Activated naive CD4-positive, alpha-beta T cell treated with anti-CD3 and anti-CD28 coated beads for 36 hours (primary cell): ENCODE measurements at places on chromosomes 4 and X. TPM values are rescaled to one million over a fixed set of nuclear protein-coding genes. Genes with fewer than 3 reads are reported as not detected.

DNA sequence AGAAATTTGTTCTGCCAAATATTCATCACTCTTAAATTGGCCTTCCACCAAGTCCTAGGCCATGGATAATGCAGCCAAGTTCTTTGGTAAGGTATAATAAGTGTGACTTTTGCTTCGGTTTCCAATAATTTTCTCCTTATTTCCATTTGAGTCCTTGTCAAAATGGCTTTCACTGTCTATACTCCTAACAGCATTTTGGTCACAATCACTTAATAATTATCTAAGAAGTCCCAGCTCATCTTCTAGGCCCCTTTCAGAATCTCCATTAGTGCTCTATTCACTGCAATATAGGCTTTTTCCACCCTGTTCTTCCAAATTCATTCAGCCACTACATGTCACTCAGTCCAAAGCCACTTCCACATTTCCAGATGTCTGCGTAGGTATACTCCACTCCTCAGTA lies 51.0 kb upstream of the SPIN4 start:
- no peak for DNase-seq

DNA sequence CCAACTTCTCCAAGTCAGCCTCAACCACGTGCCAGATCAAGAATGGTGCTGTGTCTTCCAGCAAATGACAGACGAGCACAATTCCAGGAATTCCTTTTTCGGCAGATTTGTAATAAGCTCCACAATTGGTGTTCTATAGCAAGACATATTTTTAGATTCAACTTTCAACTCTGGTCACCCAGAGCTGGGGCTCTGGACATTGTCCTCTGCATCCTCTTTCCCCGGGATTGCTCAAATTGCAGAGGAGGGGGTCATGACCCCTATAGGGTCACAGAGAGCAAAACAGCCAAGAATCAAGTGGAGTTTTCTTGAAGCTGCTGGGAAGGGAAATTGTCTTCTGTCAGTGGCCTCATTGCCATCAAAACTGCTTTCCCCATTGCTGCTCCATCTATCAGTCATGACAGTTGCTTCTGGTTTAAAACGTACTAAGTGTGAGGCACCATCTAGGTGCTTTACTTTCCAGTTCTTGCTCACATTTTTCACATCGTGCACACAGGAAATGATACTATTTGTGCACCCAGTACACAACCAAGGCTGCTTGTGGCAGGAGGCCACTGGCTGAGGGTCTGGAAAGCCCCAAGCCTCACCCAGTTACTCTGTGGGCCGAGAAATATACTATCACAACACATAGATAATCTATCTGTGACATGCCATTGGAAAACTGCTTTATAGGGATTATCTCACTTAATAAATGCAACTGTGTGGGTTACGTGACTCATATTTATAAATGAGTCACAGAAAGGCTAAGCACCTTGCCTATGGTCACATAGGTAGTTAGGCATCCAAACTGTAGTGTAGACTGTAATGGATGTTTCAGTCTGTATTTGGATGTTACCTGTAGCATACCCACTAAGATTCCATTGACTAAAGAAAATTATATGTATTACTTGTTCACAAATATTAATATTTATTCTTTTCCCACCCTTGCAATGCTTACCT lies 91.7 kb upstream of the PHOX2B start:
- no peak for DNase-seq

- no peak for DNase-seq
Measured at GRCh38 chr4:127309369-127310102, 323.2 kb upstream of the INTU start.

- peak; percentile 21 for DNase-seq
Measured at GRCh38 chrX:31213941-31214340, 142.1 kb upstream of the FTHL17 start.

GRCh38 chr4:79088946-79089691 lies 149.9 kb upstream of the PAQR3 start:
- DNase-seq: no peak

DNA sequence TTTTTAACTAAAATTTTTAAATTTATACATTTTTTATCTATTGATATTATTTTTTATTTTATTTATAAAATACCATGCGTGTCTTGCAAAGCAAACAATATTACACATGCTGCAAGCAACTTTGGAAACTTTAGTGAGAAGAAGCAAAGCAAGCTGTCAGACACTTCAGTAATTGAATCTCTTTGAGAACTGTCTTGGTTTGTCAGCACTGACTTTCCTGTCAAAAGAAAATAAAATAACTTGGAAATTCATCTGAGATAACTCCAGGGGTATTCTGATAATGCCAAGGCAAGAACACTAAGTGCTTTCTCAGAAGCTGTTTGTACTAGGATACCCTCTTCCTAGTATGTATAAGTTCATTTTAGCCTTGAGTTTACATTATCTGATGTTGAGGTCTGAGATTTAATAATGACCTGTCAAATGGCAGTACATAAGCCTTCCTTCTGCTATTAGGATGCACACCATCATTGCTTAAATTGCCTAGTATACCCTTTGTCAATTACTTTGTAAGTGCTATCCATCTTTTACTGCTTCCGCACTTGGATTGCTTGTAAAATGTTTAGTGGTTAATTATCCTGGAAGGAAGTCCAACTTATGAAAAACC lies 624.2 kb upstream of the AGA start:
- DNase-seq: no peak

DNA sequence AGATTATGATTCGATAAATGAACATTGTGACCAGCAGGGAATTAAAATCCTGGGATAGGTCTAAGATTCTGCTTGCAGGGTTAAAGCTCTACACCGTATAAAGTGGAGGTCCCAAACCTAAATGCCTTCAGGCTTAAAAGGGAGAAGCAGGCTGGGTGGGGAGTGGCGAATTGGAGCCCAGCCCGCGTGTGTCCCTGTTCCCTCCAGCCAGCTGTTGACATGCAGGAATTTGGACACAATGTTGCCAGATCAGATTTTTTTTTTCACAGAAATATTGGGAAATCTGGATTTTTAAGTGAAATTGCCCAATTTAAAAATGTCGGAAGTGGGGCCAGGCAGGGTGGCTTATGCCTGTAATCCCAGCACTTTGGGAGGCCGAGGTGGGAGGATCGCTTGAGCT lies 60.5 kb downstream of the ELF4 start:
- DNase-seq: no peak

DNA sequence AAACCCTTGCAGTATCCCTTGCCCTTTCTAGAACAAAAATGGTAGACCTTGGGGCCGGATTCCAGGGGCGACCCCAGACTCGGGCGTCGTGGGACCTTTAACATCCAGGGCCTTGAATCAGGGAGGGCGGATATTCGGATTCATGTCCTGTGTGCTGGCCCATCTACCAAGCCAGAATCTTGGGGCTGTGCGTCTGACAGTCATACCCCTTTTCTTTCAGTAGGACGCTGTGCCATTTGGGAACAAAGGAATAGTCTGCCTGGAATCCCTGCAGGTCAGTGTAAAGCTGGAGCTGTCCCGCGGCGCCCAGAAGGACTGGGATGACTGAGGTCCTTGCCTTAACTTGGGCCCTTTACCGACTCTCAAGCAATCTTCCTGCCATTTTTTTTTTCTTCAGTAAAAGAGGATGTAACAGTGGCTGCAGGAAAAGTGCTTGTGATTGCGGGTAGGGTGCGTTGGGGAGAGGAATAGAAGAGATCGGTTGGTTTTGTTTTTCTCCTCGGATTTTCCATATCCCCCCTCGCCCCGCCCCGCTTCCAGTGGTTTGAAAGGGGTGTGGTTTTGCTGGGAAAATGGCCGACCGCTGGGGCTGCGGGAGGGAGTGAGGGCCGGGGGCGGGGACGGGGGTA lies 518 bp downstream of the ARMCX1 start:
- no peak for DNase-seq

GRCh38 chr4:141652161-141652778 lies 15.9 kb downstream of the IL15 start:
- no peak for DNase-seq

- no peak for DNase-seq
Measured at GRCh38 chrX:30939928-30940327, 50.9 kb upstream of the TAB3 start.

- DNase-seq: no peak
Measured at GRCh38 chr4:146582864-146583263, 55.8 kb upstream of the POU4F2 start.

GRCh38 chr4:178808106-178808505 lies 1365.9 kb upstream of the AGA start:
- DNase-seq: no peak

- no peak for DNase-seq
Measured at GRCh38 chr4:105807496-105807895, 87.8 kb upstream of the NPNT start.

The GAGE13 gene
- not detected for total RNA-seq

The HEPH gene
- total RNA-seq: not detected

The UGT2A1 gene
- total RNA-seq: not detected

The HPSE gene
- 13.5 TPM for total RNA-seq

The HPGDS gene
- total RNA-seq: not detected

The F8A2 gene
- not detected for total RNA-seq

The GPRASP2 gene
- total RNA-seq: 2.0 TPM

The RAB40AL gene
- not detected for total RNA-seq
